GM13976 (cell line): ENCODE measurements at places on chromosomes 7 and 10.

DNA sequence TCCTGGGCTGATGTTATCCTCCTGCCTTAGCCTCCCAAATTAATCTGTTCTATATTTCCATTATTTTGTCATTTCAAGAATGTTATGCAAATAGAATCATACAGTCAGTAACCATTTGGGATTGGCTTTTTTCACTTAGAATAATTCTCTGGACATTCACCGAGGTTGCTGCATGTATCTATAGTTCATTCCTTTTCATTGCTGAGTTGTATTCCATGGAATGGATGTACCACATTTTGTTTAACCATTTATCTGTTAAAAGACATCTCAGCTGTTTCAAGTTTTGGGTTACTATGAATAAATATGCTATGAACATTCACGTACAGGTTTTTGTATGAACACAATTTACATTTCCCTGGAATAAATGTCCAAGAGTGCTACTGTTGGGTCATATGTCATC, 44.9 kb downstream of the ARHGAP21 start:
- DNase-seq = no peak

DNA sequence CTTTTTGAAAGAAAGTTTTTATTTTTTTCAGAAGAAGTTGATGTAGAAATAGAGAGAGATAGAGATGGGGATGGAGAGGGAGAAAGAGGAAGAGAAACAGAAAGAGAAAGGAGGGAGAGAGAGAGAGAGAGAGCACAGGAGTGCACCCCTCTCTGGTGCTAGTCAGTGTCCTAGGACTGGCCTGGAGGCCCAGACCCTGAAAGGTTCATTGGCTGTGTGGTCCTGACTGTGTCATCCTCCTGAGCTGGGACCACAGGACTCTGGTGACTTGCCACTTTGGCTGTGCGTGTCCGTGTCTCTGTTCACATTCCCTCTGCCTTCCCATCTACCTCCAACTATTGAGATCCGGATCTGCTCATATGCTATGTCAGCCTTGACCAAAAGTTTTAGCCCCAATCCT, 62.1 kb upstream of the SHH start:
- DNase-seq = no peak

DNA sequence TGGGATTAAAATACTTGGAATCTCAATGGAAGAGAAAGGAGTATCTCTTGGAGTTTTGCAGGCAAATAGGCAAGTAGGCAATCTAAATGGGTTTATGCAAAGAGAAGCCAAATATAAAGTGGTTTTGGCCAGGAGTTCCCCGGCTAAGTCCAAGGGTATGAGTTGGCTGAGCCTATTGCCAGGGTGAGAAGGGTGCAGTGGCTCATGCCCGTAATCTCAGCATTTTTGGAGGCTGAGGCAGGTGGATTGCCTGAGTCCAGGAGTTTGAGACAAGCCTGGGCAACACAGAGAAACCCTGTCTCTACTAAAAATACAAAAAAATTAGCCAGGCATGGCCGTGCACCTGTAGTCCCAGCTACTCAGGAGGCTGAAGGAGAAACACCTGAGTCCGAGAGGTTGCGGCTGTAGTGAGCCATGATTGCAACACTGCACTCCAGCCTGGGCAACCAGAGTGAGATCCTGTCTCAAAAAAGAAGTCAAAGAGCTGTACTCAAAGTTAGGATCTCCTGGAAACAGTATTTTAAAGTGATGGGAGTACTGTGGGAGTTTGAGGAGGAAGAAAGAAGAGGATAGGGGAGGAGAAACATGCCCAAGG, 130.4 kb upstream of the RAB18 start:
- DNase-seq = no peak

GRCh38 chr7:646487-646886, 80.0 kb upstream of the DNAAF5 start:
- DNase-seq = no peak

DNA sequence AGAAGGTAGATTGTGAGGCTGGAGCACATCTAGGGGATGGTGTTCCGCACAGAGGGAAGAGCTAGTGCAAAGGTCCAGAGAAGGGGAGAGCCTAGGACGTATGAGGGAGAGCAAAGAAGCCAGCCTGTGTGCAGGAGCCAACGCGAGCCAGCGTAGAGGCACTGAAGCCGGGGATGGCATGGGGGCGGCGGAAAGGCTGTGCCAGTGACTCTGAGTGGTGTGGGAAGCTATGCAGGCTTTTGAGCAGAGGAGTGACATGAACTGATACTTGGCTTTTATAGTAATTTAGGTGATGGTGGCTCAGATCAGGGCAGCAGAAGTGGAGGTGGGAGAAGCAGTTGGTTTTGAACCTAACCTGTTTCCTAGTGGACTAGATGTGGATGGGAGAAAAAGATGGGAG, 65.8 kb downstream of the ATXN7L1 start:
- DNase-seq = no peak

DNA sequence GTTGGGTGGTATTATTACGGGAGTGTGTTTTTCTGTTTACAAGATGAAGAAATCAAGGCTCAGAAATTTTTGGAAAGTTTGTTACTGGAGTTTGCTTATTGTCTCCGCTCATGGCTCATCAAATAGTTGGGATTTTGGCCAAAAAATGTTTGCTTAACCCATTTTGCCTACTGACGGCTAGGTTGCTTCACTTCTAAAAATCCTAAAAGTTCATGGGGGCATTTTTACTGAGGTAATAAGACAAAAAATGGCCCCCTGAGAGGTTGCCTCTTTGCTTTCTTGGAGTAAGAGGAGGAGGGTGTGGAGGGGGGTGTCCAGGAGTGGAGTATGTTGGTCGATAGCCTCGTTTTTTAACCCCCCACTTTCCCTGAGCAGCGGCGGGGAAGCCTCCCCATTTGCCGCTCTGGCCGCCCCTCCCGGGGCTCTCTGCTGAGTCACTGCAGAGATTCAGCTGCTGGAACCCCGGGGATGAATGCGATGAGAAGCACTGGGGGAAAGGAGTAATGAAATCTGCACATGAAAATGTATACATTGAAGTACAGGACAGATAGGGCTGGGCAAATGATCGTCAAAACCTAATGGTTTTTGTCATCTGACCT, 1.5 kb downstream of the MEST start:
- peak; percentile 15 for DNase-seq
